ENCODE measurements at places on chromosomes 12 and 14. TPM values are rescaled to one million over a fixed set of nuclear protein-coding genes. Genes with fewer than 3 reads are reported as not detected.

The TMBIM6 gene
- polyA plus RNA-seq, result 1,002 TPM

- DNase-seq, result peak; percentile 21
Measured at GRCh38 chr12:29741342-29742241, 42.1 kb downstream of the TMTC1 start.

The MAP1LC3B2 gene
- polyA plus RNA-seq, result 2.5 TPM

GRCh38 chr12:89451841-89452251 is 72.8 kb downstream of the GALNT4 start:
- no peak for DNase-seq

GRCh38 chr14:78721756-78722480 is 551.7 kb downstream of the NRXN3 start:
- no peak for DNase-seq

The CLEC12A gene
- polyA plus RNA-seq, result not detected

- DNase-seq, result no peak
Measured at GRCh38 chr12:108078428-108078827, 50.7 kb upstream of the WSCD2 start.

The CPNE8 gene
- polyA plus RNA-seq, result 0.98 TPM

DNA sequence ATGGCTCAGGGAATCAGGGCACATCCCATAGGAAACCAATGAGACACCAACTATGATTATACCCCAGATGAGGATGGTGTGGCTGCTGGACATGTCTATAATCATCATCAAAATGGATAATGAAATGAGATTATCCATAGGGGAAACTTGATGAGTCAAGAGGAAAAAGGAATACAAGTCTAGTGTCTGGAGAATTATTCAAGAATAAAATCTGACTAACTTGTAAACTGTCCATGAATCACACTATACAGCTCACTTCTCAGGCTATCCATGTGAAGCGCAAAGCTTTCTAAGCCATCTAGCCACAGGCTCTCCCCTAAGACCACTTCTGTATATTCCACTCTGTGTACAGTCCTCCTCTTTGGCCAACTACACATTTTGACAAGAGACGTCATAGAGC is 52.5 kb downstream of the DUSP16 start:
- no peak for DNase-seq

The EPYC gene
- polyA plus RNA-seq, result 0.17 TPM

The TCL1A gene
- not detected for polyA plus RNA-seq

The HEBP1 gene
- 40.6 TPM for polyA plus RNA-seq

The C14orf180 gene
- not detected for polyA plus RNA-seq

All from BJ (cell line).